Urothelium cell line (cell line): ENCODE measurements at places on chromosomes 6 and 20.
A peak's percentile ranks its signal among the peaks of the same experiment; 100 is the strongest.

DNA sequence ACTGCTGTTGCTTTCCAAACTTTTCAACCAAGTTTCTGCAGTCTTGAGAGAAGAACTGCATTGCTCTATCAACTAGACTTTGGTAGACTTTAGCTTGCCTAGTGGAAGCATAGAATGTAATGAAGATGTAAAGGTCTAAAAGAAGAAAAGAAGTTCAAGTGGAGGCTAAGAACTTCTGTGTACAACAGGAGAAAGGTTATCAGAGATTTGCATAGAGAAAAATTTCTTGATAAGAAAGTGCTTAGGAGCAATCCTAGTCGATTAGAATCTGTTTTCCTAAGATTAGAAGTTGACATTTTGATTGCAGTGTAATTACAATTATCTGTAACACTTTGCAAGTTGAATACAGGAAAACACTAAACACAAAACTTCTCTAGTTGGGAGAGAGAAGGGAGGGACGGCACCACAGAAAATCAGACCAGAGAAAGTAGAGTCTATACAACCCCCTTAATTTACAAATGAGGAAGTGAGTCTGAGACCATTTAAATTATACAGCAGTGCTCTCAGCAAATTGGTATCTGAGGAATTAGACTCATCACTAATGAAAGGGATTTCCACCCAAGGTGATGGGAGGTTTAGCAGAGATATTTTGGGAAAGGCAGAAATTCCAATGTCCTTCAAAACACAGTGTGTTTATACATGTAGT, 194.3 kb upstream of the MARCKS start:
- DNase-seq = no peak

- peak; percentile 70 for DNase-seq
These were observed 806.3 kb upstream of the GJE1 start for GRCh38 chr6:141326426-141326825.

DNA sequence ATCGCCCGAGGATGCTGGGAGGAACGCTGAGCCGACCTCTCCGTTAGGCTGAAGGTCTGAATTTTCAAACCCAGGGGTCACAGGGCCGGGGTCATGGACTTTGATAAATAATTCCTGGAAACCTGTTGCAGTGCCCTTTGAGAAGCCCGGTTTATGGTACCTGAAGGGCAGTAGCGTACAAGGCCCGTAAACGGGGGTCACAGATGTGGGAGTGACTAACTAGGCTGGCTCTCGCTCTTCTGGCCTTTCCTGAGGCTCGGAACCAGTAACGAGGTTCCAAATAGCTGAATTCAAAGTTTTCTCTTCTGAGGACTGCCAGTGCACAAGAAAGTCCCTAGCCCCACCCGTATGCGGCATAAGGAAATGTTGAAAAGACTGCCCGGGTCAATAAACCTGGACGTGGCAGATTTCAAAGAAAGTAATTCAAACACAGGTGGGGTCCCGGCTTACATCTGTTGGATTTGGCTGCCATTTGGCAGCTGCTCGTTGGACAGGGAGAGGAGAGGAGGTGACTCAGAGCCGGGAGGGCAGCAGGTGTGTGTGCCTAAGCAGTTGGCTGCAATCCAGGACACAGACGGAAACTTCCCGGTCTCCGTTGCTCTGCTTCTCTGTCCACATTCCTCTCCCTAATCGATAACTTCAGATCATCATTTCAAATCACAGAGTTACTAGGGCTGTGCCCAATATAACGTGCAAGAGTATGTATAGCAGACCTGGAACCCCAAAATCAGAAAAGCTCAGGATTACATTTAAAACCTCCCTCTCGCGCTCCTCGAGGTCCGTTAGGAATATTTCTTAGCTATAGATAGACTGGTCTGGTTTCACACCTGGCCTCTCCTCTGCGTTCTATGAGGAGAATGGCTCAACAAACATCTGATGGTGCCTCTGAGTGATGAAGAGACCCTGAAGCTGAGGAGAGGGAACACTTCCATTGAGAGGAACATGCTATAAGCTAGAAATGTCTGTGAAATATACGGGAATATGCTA, 765 bp upstream of the GMDS start:
- DNase-seq = peak; percentile 82

DNA sequence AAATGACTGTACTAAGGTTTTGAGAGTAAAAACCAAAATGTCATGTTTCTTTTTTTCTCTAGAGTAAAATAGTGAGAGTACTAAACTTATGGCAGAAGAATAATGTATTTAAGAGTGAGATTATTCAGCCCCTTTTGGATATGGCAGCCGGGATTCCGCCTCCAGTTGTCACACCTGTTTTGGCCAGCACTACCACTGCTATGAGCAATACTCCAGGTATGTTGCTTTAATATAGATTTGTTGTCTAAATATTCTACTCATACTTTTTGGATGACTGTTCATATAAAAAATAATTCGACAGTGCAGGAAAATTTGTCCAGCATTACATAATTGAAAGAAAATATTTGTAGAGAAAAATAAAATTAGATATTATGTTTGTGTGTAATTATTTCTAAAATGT, 59.5 kb downstream of the SCAF8 start:
- peak; percentile 38 for DNase-seq

DNA sequence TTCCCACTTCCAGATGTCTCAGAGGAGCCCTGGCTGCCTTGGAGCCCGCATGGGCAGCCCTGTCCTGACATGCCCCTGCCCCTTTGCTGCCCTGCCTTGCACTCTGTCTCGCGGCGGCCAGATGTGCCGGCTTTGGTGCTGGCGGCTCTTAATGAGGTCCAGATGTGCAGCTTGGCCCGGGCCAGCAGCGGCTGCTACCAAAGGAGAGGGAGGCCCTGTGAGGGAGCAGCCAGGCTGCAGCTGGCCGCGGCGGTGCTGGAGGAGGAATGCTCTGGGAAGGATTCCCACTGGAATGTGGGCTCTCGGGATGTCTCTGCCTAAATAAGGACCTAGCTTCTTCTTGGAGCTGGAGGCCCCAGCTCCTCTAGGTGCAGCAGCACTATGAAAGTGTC, 72.4 kb downstream of the FGD2 start:
- peak; percentile 78 for DNase-seq

DNA sequence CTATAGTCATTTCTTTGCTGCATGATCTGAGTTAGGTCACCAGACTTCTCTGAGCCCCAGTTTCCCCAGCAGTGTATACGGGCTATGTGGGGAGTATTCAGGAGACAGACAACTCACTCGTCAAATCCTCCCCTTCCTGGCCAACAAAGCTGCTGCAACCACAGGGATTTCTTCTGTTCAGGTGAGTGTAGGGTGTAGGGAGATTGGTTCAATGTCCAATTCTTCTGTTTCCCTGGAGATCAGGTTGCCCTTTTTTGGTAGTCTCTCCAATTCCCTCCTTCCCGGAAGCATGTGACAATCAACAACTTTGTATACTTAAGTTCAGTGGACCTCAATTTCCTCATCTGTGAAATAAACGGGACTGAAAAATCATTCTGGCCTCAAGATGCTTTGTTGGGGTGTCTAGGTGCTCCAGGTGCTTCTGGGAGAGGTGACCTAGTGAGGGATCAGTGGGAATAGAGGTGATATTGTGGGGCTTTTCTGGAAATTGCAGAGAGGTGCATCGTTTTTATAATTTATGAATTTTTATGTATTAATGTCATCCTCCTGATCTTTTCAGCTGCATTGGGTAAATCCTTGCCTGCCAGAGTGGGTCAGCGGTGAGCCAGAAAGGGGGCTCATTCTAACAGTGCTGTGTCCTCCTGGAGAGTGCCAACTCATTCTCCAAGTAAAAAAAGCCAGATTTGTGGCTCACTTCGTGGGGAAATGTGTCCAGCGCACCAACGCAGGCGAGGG, 594 bp upstream of the CDKN1A start:
- no peak for DNase-seq

- DNase-seq = no peak
These were observed 90.1 kb downstream of the FOXO3 start for GRCh38 chr6:108650781-108651180.

- DNase-seq = no peak
These were observed 10.7 kb downstream of the TUBB start for GRCh38 chr6:30730601-30731435.

DNA sequence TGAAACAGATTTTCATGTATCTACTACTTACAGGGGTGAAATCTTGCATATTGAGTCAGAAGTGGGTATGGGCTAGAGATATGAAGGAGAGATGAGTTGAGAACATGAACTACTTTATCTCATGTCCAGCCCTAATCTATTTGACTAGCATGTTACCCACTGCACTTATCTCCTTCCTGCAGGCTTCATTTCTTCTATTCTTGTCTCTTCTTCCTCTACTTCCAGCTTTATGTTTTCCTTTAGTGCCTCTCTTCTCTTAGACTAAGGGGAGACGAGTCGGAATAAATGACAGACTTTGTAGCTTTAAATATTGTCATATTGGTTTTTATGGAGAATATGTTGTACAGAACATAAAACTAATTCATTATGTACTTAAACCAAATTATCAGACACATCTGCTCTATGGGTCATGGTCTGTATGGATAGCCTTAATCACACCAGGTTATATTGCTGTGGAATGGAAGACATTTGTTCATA, 5.3 kb downstream of the RAB32 start:
- no peak for DNase-seq

GRCh38 chr20:4897600-4897999, 103.7 kb downstream of the SLC23A2 start:
- DNase-seq = no peak

DNA sequence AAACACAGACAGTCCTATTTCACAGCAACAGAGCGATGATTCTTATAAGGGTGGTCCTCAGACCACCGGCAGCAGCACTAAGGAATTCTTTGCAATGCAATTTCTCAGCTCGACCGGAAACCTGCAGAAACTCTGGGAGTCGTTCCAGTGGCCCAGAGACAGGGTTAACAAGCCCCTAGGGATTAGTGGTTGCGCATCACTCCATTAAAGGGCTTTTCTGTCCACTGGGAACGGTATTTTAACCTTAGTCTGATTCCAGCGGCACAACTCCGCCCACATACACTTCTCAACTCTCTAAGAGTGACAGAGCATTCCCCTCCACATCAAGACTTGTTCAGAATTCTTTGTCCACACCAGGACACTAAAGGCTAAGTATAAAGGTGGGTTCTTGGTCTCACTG, 341.5 kb downstream of the TFAP2A start:
- no peak for DNase-seq

DNA sequence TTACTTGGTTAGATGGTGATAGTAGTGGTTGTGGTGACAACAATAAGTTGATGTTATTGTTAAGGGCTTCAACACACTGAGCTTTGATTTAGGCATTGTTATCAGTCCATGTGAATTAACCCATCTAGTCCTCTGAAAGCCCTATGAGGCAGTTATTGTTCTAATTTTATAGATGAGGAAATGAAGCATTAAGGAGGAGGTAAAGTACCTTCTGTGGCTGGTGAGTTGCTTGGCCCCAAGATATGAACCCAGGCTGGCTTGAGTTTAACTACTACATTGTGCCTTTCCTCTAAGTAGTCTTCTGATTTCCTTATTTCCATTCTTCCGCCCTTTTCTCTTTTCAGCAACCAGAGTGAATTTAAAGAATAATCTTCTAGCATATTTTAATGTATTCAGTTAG, 81.7 kb downstream of the QKI start:
- no peak for DNase-seq

DNA sequence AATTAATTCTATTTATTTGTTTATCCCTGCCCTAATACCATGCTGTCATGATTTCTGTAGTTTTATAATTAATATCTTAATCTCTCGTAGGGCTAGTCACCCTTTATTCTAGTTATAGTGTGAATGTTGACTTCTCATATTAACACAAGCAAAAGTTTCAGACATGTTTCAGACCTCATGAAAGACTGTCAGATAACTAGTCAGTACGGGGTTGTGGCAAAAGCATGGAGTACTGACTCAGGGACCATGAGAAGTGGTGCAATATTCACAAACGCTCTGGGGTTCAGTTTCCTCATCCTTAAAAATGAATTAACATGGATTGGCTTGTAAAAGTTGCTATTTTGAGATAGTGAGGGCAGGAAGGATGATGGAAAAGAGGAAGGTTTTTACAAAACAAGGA, 148.9 kb downstream of the TMEM200A start:
- no peak for DNase-seq

GRCh38 chr6:21033575-21034026, 499.3 kb downstream of the CDKAL1 start:
- peak; percentile 12 for DNase-seq

DNA sequence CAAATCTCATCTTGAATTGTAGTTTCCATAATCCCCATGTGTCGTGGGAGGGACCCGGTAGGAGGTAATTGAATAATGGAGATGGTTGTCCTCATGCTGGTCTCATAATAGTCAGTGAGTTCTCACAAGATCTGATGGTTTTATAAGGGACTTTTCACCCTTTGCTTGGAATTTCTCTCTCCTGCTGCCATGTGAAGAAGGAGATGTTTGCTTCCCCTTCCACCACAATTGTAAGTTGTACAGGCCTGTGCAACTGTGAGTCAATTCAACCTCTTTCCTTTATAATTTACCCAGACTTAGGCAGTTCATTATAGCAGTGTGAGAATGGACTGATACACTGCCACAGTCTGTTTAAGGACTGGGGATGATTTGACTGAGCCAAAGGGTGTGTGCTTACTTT, 44.7 kb downstream of the NKAIN2 start:
- no peak for DNase-seq

GRCh38 chr6:25042036-25042521, 106.3 kb upstream of the RIPOR2 start:
- DNase-seq = no peak

DNA sequence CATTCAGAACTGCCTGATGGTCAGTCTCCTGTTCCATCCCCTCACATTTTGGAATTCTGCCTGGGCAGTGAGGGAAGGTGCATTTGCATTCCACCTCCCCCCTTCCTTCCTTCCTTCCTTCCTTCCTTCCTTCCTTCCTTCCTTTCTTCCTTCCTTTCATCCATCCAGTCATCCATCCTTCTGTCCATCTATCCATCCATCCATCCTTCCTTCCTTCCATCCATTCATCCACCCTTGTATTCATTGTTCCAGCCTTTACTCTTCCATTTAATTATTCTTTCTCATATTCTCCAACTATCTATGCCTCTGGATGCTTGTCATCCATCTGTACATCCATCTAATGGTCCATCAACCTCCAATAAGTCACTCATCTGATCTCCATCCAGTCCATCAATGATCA, 14.0 kb downstream of the PCK1 start:
- no peak for DNase-seq

DNA sequence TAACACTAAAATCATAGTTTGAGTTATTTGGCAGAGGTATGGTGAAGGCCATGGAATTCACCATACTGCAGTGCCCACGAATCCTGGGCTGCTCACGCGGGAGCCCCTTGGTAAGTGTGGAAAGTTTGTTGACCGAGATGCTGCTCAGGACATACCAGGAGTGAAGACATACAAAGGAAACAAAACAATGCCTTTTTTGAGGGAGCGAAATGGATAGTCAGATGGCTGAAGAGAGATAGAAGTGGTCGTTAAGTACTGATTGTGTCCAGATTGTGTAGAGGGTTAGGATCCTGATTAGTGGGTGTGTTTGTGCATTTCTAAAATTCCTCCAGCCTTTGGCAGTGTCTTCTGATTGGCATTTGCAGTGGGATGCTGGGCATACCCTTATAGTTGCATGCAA, 83.0 kb downstream of the SOBP start:
- no peak for DNase-seq

GRCh38 chr20:62430311-62430853, 3.0 kb upstream of the RBBP8NL start:
- no peak for DNase-seq

- no peak for DNase-seq
These were observed 83.2 kb downstream of the TIAM2 start for GRCh38 chr6:155078331-155078745.
